ENCODE measurements at places on chromosomes 5 and 9.

DNA sequence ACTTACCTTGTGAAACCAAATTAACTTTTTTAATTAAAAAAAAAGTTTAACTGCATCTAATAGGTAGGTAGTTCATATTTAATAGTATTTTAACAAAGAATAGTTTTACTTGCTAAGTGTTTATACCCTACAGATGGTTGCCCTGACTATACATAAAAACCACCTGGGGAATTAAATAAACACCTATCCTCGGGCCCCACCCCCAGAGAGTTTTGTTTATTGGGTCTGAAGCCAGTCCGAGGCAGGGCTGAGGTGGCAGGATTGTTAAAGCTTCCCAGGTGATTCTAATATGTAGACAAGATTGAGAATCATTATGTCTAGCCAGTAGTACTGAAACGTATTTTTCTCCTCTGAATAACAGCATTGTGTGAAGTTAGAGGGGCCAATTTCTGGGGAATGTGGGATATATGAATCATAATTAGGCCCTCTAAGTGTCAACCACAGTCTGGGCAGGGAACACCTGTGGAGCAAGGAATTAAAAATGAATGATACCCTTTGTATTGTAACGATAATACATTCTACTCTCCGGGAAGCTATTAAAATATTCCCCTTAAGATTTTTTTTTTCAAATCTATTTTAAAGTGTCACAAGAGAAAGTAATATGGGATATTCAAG lies 5.6 kb upstream of the PAM start:
- DNase-seq: no peak

DNA sequence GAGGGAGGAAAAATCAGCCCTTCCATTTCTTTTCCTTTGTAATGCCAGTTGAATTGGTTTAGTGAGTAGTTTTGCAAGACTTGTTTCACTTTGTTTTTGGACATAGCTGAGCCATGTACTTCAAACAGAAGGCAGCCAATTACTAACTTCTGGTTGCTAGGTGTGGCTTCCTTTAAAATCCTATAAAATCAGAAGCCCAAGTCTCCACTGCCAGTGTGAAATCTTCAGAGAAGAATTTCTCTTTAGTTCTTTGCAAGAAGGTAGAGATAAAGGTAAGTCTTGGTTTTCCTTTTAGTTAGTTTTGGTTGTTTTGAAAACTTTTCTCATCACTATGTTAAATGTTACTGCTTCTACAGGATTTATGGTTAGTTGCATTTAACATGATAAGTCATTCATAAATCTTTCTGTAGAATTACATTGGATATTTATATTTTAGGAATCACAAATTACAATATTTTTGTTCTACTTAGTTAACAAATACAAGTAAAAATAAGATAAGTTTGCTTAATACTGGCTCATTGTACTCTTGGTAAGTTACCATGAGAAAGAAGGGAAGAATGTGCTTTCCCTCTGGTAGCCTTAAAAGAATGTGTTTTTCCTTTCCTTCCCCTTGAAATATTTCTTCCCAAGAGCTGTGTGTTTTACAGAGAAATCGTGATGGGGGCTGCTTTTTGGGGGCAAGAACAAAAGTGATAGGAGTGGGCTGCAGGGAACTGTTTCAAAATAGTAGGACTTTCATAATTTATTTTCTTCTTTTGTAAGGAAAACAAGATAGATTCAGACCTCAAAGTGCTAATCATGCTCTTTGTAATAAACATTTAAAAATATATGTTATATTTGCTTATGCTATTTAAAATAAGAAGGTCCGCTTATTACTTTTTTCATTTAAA lies at the start of gene ANXA1:
Gene ANXA1 (plus strand): TSS at position 213 of the 890 bp plus-strand sequence. CDS start 6,671 bp downstream, outside the sequence.
- DNase-seq: no peak

GRCh38 chr9:93232388-93232960 lies 48.5 kb downstream of the WNK2 start:
- DNase-seq: no peak

GRCh38 chr5:136128481-136128880 lies 4.2 kb upstream of the SMAD5 start:
- no peak for DNase-seq

GRCh38 chr9:89631384-89631783 lies 26.6 kb downstream of the GADD45G start:
- DNase-seq: no peak

DNA sequence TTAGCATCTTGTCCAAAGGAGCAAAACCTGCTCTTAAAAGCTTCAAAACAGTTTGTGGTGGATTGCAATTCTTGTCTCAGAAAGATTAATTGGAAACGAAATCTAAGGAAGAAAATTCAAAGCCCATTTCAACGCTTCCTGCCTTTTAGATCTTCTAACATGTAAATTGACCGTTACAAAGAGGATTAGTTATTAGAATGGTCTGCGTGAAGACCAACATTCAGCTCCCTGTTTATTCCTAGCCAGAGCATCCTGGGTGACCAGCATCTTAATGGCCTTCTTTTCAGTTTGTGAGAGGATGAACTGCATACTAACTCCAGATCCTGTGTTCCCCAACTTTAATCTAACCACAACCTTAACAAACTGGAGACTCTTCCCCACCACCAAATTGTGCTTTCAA lies 109.9 kb upstream of the SLC1A3 start:
- no peak for DNase-seq

DNA sequence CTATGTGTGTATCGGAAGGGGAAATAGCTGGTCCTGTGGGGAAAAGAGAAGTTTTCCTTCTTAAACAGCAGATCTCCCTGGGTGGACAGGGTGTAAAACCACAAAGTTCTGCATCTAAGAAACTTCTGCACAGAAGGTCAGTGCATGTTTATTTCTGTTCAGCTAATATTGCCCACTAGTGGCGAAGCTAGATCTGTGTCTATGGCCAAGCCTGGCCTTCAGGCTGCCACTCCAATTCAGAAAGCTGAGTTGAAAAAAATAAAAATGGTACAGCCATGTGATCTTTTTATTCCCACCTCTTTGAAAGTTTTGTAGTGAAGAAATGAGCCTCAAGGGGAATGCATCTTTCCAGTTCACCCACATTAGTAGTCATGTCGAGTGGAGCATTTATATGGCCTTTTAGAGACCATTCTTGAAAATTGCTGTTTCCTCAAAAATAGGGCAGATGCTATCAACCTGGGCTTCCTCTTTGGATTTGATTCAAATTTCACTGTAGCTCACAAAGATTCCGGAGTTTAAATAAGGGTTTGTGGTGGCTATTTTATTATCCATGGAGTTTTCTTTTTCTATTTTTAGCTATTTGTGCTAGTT lies 488.0 kb downstream of the PRELID2 start:
- no peak for DNase-seq

DNA sequence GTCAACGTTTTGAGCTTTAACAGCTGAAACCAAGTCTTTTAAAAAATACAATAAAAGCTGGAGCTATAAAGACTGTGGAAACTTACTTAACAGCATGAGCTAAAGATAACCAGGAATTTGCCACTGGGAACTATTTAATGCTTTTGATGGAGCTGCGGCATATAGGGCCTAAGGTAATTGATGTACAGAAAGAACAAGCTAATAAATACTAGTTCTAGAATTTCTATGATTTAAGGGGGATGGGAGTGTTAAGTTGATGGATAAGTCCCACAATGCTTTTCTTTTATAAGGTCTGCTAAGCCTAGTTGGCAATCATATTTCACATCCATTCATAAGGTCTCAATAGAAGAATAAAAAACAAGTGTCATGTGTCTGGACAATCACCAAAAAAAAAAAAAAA lies 334.0 kb upstream of the DMAC1 start:
- DNase-seq: no peak

GRCh38 chr9:20225826-20226225 lies 396.5 kb downstream of the MLLT3 start:
- DNase-seq: no peak
